ENCODE measurements at places on chromosomes 16 and 17.
A peak's percentile ranks its signal among the peaks of the same experiment; 100 is the strongest.

DNA sequence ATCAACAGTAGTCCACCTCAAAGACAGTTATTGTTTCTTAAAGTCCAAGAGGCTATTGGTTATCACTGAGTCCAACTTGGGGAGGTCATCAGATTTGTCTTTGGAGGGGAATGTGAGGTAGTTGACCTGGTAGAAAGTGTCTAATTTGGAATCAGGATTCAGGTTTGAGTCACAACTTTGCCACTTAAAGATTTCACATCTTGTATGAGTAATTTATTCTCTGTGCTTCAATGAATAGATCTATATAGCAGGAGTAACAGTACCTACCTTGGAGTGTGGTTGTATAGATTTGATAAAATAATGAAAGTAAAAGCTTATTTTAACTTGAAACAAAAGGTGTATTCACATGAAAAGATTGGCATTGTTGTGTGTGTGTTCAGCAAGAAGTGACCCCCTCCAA, 119.3 kb upstream of the TBX2 start:
- no peak for DNase-seq

GRCh38 chr17:78176548-78177025, 8.2 kb downstream of the SYNGR2 start:
- no peak for DNase-seq

- peak; percentile 36 for DNase-seq
These were observed 9.0 kb upstream of the CDH5 start for GRCh38 chr16:66357523-66357928.

DNA sequence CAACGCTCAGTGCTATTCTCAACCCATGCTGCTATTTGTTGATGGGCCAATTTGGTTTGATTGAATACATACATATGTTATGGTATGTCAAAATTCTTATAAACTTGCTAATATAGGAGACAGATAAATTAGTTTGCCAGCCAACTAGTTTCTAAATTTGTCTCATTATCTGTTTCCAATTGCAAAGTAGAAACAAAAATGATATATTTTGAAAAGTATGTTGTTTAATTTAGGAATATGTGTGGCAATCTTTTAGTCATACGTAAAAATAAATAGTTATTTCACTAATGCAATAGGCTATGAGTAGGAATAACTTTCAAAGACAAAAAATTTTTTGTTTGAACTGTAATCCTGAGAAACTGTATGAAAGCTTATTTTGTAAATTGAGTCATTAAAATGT, 210.6 kb upstream of the KCNJ16 start:
- DNase-seq: no peak

DNA sequence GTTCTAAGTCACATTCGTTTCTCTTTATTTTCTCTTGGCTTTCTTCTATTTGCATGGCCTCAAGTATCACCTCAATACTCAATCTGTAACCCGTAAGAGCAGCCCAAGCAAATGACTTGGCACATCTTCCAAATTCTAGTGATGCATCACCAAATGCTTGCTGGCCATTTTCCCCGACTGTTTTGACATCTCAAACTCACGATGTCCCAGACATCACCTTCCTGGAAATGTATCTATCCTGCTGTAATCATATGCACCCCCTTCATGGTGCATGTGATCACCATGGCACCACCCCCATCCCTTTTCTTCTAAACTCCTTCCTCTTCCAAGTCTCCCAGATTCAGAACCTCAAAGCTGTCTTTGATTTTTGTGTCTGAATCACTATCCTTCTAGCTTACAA, 24.0 kb upstream of the ABCA5 start:
- no peak for DNase-seq

DNA sequence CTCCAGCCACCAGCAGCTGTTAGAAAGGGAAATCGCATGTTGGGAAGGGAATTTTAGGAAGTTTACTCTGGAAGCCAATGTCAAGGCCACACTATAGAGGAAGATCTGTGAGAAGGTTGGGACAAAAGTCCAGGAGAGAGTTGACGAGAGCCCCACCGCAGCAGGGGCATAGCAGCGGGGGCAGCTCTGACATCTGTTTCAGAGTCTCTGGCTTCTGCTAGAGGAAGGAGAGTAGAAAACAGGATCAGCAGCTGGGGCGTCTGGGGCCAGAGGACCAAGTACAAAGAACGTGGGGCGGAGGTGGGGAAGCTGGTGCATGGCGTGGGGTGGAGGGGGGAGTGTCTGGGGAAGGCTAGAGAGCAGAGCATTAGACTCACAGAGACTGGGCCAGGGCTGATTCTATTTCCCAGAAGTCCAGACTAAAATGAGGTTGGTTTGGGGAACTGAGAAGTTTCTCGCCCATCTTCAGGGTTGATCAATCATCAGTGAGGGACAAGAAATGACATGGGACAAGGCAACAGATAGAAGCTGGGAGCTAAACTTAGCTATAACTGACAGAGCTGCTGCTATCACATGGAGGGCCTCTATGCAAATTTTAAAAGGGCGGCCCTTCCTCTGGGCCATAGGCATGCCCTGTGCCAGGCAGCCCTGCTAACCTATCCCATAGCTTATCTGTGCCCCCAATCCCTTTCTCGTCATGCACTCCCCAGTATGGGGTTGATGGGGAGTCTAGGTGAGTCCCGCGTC, 1.2 kb downstream of the RABEP2 start:
- DNase-seq: no peak

DNA sequence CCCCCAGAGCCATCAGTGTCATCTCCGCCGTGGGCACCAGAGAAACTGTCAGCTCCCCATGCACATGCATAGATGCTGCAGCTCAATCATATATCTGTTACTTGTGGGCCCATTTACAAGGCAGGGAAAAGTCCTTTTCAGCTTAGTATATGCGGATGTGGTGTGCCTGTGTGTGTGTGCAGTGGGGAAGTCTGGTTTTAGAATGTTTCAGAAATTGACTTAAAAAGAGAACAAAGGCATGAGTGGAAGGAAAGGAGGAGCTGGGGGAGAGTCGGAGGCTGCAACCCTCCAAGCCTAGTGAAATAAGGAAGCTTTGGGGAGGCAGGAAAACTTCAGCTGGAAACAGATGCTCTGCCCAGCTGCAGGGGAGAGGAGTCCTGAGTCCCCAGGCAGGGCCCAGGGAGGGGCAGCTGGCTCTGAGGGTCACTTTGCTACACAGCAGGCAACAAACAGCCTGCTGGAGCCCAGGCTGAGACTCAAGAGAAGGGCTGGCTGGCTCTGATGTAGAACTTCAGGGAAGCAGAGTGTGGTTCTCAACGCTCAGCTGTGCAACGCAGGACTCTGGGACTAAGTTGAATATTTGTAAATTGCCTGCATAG, 11.1 kb upstream of the CD300LD start:
- DNase-seq: no peak

GRCh38 chr16:79209308-79209707, 391.2 kb downstream of the MAF start:
- DNase-seq: no peak

DNA sequence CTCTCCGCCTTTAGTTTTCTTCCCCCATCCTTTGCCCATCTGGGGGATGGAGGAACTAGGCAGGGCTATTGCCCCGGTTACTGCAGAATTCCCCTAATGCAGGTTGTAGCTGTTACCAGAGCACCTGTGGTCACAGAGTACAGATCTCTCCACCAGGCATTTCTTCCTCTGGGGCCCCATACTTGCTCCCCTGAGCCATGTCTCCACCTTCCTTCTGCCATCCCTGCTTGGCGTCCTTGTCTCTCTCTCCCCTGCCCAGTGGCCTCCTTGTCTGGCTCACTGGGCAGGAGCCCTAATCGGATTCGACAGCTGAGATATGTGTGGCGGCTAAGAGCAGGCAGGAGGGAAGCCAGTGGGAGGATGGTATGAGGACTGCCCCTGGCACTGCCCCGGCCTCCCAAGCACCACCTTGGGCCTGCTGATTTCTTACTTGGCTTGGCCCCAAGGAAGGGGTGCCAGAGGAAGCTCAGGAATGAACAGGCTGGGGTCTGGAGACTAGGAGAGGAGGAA, 2.0 kb downstream of the RARA start:
- no peak for DNase-seq

GRCh38 chr16:56332464-56333079, 92.8 kb downstream of the AMFR start:
- DNase-seq: peak; percentile 21

DNA sequence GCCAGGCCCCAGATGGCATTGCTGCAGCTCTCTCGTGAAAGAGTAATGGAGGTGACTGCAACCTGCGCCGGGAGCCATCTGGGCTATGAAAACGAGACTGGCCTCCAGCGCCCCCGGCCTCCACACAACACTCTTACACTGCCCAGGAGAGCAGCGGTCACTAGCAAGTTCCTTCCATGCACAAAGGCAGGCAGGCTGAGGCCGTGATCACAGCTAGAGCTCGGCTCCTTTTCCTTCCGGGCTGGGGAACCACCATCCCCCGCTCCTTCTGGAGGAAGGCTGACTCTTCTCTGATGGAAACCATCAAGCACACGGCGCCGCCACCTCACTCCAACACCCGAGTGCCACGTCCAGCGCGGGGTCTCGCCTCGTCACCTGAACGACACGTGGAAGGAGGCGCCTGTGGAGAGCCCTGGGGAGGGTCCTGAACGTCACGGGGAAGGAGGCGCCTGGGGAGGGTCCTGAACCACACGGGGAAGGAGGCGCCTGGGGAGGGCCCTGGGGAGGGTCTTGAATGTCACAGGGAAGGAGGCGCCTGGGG, 61.9 kb downstream of the KLHDC4 start:
- no peak for DNase-seq

GRCh38 chr17:63189082-63189481, 223.0 kb downstream of the TANC2 start:
- DNase-seq: peak; percentile 11

DNA sequence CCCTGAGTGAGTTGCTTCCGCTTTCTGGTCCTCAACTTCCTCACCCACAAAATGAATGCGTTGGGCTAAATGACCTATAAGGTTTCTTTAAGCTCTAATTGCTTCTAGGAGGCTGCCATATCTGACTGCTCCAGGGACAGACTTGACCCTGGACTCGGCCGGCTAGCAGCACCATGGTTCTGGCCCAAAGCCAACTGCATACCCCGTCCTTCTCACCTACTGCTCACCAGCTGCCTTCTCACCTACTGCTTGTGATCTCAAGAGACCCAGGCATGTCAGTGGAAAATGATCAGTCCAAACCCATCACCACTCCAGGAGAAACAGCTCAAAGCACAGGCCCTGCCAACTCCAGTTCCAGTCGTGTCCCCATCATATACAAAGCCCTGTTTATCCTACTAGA, 124.3 kb upstream of the IRX5 start:
- no peak for DNase-seq

DNA sequence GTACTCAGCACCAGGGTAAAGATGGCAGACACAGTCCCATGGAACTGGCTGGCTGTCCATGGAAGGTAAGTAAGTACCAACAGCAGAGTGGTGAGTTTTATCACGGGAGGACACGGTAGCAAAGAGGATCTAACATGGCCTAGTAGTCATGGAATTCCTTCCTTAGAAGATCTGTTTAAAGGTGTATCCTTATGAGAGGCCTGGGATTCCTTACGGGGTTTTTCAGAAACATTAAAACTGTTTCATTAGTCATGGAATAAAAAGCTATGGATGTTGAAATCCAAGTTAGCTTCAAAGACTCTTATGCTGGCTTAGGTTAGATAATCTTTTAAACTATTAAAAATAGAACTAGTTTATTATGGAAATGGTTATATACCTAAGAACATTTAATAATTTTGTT, 7.4 kb downstream of the FTO start:
- no peak for DNase-seq

DNA sequence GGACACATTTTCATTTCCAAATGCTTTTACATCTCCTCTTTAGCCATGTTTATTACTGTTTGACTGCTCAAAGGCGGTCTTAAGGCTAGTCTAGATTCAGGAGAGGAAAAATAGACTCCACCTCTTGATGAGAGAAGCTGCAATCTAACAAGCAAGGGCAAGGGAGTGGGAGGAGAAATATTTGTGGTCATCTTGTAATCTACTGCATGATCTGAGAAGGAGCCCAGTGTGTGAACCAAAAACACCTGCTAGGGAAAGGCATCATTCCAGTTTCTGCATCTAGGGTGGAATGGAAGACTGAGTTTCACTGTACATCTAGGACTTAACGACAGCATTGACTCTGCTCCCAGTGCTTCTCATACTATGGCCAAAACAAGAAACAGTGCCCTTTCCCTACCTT, 232.2 kb upstream of the HS3ST3A1 start:
- no peak for DNase-seq

GRCh38 chr16:24524855-24525677, 14.3 kb upstream of the RBBP6 start:
- no peak for DNase-seq

DNA sequence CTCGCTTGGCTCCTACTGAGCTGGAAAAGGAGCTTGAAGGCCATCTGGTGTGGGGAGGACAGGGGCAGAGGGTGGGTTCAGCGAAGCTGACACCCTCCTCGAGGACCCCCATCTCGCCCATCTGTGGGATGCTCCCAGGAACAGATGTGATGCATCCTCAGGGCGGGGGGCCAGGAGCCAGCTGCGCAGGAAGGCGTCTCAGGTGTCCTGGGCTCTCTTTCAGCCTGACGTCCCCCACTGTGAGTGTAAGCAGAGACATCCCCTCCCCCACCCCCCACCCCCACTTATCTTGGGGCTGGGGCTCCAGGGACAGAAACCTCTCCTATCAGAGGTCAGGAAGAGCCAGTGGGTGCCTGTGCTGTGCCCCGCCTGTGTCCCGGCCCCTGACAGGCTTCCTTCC, 16.2 kb downstream of the KIF19 start:
- no peak for DNase-seq

DNA sequence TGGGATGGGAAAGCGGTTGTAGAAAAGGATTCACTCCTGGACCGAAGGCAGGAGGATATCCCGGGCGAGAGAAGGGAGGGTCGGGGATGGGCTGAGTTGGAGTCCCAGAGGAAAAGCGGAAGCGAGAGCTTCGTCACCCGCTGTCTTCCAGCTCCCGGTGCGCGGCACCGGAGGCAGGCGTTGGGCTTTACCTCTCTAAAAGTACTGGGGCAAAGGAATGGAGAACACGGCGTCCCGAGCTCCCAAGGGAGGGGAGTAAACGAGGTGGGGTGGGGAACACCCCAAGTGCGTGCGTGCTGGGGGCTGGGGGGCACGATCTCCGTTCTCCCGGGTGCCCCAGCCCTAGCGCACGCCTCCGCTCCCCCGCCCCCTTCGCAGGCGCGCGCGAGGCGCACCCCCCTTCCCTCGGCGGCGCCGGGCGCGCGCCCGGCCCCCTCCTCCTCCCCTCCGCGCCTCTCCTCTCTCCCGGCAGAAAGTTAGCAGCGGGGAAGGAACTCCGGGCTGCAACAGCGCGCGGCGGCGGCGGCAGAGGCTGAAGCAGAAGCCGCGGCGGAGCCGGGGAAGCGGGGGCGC, at the start of gene HS3ST4:
HS3ST4 (plus strand) TSS at position 441 of the 573 bp plus-strand sequence.
- no peak for DNase-seq

- DNase-seq: no peak
These were observed 128.0 kb downstream of the IRF8 start for GRCh38 chr16:86026916-86027315.

- DNase-seq: no peak
These were observed 69.4 kb upstream of the SMIM36 start for GRCh38 chr17:55580596-55581133.

- DNase-seq: no peak
These were observed 14.8 kb downstream of the TAC4 start for GRCh38 chr17:49832840-49833599.
